Fibroblast of skin of scalp (primary cell): ENCODE measurements at places on chromosomes 4 and X.

DNA sequence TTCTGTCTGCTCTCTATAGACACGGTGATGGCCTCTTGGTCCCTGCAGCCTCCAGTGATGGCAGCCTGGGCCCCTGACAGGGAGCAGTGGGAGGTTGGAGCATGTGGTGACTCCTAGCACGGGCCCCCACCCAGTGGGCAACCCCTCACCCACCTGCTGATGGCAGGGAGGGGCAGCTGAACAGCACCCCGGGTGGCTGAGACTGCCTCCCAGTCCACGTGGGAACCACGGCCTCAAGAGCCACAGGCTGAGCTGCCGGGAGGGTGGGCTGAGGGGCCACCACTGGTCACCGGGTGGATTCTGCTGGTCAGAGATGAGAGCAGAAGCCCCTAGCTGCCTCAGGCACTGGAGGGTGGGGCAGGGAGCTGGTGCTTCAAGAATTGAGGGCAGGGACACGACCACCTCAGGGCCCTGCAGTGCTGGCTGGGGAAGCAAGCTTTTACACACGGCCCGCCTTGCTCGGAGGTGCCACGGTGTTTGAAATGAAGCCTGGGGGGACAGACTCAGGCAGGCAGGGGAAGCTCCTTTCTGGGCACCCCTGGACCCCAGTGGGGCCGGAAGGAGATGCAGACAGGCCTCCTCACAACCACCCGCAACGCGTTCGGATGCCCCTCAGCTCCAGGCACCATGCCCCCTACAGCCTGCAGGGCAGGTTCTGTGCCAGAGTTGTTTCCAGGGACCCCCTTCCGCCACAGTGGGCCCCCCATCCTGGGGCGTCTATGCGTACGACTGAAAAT is 6.3 kb upstream of the HAUS3 start:
- no peak for DNase-seq

- no peak for DNase-seq
Observed at GRCh38 chr4:177117256-177117655, 192.4 kb upstream of the NEIL3 start.

- DNase-seq = no peak
Observed at GRCh38 chr4:170750519-170750918, 660.8 kb upstream of the AADAT start.

- no peak for DNase-seq
Observed at GRCh38 chrX:84155938-84156337, 32.1 kb downstream of the RPS6KA6 start.

GRCh38 chr4:156495836-156496235 is 475.8 kb downstream of the PDGFC start:
- no peak for DNase-seq

DNA sequence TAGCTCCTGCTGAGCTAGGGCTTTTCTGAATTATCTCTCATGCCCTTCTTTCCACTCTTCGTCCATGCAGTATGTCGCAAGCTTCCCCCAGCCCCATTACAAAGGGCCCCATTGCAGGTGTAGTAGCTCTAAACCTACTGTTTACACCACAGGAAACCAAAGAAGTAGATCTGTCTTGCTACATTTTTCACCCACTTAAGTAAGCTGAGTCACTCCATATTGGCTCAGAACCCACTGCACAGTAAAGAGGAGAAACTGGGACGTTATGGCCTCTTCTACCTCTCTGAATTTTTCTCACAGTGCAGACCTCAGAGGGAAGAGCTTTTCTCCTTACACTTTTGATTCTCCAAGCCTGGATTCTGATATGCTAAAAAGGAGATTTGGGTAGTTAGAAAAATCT is 200.2 kb downstream of the SMARCA1 start:
- DNase-seq = no peak

DNA sequence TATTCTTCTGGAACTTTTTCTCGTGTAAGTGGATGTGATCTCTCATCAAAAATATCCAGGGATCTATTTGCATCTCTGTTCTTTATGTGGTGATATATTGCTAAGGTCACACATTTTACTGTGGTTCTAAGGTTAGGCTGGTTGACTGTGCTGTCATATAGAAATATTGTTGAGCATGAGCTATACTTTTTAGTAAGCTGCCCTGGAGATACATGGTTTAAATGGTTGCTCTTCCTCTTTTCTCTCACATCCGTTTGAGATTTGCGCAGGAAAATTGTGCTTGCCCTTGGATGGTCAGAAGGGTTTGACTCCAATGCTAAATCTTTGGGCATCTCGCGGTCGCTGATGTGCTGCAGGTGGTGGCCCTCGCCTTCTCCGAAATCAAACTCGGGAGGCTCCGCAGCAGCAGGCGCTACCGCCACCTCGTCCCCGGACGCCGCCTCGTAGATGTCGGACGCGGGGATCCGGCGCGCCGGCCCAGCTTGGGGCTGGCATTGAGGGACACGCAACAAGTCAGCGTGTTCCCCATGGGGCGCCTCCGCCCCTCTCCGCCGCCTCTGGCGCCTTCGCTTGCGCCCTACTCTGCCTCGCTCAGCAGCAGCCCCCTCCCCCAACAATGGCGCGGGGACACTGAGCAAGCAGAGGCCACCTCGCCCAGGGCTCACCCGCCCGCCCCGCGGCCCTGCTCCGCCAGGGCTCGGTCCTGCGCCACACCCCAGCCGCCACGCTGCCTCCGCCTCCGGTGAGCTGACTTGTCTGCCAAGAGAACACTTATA is 154.5 kb downstream of the MSN start:
- DNase-seq = no peak

DNA sequence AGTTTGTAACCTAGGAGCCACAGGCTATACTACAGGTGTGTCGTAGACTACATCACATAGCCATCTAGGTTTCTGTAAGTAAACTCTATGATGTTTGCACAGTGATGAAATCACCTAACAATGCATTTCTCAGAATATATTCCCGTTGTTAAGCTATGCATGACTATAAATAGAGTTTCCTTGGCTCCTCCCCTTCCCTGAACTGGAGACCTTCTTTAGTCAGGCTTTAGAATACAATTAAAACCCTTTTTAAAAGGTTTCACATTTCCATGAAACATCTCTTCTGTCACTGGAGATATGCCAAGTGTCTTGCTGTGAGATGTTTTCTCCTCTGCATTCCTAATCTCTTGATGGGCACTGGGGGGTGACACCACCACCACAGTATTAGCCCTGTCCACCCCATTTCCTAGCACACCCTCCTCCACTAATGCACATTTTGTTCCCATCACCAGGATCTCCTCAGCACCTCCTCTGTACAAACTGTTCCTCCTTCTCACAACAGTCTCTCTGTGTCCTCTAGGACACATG is 334.6 kb upstream of the CPEB2 start:
- peak; percentile 73 for DNase-seq

DNA sequence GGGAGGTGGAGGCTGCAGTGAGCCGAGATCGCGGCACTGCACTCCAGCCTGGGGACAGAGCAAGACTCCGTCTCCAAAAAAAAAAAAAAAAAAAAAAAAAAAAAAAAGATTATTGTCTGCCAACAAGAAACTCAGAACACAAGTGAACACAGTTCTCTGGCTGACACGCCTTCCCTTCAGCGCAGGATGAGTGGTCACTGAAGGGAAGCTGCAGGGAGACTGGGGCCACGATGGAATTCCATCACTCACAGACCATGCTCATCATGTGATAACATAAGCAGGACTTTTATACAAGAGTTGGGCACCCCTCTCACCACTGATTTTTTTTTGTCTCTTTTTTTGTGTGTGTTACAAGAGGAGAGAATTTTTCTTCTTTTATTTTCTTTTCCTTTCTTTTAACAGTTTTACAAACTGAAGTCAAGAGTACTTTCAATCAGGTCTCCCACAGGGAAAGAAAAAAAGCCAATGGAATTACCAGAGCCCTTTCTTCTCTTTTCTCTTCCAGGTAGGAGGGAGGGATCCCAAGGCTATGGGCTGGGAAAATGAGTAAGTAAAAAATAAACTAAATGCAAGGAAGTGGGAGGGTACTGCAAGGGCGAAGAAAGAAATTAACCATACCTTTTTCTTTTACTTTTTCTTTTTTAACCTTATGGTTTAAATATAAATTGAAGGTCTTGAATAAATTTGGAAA is 435.6 kb downstream of the GPM6A start:
- no peak for DNase-seq

DNA sequence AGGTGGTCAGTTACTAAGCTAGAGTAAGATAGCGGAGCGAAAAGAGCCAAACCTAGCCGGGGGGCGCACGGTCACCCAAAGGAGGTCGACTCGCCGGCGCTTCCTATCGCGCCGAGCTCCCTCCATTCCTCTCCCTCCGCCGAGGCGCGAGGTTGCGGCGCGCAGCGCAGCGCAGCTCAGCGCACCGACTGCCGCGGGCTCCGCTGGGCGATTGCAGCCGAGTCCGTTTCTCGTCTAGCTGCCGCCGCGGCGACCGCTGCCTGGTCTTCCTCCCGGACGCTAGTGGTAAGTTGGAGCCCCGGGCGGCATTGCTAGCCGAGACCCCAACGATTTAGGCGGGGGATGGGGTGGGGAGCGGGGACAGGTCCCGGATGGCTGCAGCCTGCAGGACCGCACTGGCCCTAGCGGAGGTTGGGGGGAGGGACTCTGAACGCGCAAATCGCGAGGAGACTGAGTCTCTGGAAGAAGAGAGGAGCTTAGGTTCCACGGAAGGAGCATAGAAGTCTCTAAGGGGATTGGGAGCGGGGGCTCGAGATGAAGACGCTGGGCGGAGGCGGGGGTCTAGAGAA is 573 bp downstream of the HTR2C start:
- DNase-seq = no peak

DNA sequence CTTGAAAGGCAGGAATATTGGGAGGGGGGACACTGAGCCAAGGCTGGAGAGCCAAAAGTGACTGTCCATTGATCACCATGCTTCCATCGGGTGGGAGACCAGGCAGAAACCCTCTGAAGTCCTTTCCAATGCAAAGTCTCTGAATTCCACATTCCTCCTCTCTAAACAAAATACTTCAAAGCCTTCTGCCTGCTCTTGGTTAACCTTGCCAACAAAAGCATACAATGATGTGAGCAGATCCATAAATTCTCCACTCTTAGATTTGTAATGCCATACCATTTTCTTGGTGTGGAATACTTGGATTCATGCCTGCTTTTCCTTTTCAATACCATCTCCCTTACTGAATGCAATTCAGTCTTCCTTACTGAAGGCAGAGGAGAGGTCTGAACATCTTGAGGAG is 74.1 kb upstream of the FAM9B start:
- DNase-seq = no peak

DNA sequence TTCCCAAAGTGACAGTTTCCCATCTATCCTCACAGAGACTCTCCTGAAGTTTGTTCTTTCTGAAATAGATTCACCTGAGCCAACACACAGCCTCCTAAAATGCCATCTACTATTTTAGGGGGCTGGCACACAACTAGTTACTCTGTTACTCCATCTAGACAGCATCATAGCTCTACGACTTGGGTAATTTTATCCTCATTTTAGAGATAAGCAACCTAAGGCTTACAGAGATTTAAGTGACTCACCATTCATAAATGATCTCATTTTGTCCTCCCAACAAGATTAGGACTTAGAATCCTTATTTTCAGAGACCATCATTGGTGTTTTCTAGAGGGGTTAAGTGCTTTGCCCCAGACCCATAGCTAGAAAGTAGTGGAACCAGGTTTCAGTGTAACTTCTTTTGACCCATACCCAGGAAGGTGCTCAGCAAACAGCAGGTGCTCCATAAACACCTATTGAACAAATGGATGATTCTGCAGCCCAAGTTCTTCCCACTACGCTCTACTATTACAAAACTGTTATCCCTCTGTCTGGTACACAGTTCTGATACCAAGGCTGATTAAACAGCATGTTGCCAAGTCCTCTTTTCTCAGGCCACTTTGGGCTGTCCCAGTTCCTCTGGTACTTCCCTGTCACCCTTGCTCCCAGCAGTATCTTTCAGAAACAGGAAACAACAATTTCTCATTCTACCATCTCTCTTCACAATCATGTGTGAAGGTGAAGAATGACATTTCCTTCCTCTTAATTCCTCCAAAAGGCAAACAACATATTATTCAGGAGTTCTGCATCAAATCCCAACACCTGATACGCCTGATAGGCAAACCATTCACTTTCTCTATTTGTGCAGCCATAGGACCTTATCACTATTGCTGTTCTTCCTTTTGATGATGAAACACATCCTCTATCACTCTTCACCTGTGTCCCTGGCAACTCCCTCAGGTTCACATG is 304.7 kb upstream of the TAPT1 start:
- DNase-seq = peak; percentile 13

- DNase-seq = peak; percentile 12
Observed at GRCh38 chr4:167020410-167020809, 213.9 kb downstream of the SPOCK3 start.

DNA sequence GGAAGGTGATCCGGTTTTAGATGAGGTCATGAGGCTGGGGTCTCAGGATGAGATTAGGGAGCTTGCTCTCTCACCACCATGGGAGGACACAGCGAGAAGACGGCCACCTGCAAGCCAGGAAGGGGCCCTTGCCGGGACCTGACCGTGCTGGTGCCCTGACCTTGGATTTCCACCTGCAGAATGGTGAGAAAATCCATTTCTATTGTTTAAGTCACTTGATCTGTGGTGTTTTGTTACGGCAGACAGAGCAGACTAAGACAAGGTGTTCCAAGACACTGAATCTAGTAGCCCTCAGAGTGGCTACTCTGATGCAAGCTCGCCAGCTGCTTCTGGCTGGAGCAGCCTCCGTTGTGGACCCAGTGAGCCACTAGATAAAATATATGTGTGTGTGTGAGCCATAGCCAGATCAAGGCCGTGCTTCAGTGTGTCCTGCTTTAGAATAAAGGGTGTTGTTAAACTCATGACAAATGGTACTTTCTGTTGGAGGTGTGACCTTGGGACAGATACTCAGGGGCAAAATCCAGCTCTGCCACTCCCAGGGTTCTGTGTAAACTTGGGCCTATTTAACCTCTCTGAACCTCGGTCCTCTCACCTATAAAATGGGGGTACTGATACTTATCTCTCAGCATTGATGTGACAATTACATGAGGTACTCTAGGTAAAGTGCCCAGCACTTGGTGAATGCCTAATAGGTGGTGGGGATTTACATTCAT is 67.9 kb upstream of the STX18 start:
- no peak for DNase-seq

- peak; percentile 51 for DNase-seq
Observed at GRCh38 chr4:77818602-77819403, at the start of gene CNOT6L. CNOT6L (minus strand) TSS chr4:77819368; CDS start chr4:77819308, 60 bp downstream.

GRCh38 chr4:169615467-169616106 is 3.2 kb upstream of the NEK1 start:
- no peak for DNase-seq
